Cardiac atrium fibroblast (primary cell): ENCODE measurements at places on chromosomes 5 and 9. TPM values are rescaled to one million over a fixed set of nuclear protein-coding genes. Genes with fewer than 3 reads are reported as not detected.

Gene BSPRY
- not detected in 2 replicates for total RNA-seq

Gene IFNA13
- not detected in 2 replicates for total RNA-seq

Gene TMEM252
- total RNA-seq, result not detected in 2 replicates

Gene LAMC3
- total RNA-seq, result not detected in 2 replicates

Gene PRLR
- total RNA-seq, result 0.81 TPM in 1 of 2 replicates, not detected in the other

Gene ZFP37
- 0.36 and 1.1 TPM in 2 replicates for total RNA-seq

Gene LCN1
- not detected in 2 replicates for total RNA-seq

Gene SURF6
- total RNA-seq, result 14.3 and 23.1 TPM in 2 replicates

Gene KIF27
- 2.5 and 2.6 TPM in 2 replicates for total RNA-seq

Gene NR5A1
- not detected in 2 replicates for total RNA-seq

Gene GGTA1
- 0.65 TPM in 1 of 2 replicates, not detected in the other for total RNA-seq

Gene LECT2
- not detected in 2 replicates for total RNA-seq
